ENCODE measurements at places on chromosomes 7 and 10.

DNA sequence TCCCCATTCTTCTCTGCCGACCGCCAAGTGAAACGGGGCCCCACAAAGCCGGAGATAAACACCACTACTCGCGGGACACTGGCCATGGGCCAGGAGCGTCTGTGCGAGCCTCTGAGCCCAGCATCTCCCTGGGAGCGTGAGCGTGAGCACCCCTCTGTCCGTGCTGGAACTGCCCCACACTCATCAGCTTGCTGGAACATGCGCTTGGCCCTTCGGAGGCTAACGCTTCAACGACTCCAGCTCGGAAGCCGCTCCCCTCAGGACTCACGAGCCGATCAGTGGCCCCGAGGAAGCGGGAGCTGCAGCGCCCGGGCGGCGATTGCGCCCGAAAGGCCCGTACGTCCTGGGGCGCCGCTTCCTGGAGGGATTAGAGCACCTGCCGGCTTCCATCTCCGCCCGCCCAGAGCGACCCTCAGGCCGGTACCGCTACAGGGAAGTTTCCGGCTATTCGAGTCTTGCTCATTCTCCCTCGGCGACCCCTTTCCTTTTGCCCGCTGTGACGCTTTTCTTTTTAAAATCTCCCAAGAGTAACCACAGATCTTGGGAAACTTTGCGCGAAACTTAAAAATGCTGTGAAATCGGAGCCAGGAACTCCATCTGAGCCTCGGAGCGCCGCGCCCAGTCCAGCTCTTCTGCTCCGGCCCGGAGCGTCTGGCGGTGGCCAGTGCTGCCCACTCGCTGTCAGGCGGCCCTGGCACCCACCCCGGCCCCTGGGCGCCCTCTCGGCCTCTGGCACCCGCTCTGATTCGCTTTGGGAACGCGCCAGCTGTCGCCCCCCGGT is 1.0 kb downstream of the TLL2 start:
- no peak for DNase-seq

GRCh38 chr7:148630078-148630477 is 39.5 kb downstream of the C7orf33 start:
- DNase-seq = no peak

DNA sequence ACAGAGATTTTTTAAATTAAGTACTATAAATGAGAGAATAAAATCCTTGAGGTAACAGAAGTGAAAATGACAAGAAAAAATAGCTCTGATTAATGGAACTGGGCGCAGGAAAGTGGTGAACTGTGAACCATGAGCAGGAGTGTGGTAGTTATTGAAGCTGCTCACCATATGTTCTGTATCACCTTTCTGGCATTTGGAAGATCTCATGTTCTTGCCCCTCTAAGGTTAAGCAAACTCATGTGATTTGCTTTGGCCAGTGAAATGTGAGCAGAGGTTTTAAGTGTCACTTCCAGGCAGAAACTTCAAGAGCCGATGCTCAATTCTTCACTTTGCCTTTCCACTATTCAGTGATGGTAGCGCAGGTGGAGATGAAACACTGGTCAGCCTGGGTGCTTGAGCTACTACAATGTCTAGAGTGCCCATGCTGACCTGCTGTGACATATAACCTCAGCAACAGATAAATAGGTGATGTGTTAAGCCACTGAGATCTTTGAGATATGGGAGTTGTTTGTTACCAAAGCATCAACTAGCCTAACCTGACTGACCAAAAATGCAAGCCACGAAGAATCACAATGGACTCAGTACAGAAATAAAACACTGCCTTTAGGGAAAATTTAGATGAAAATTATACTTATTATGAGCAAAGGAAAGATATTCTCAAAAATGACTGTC is 18.4 kb downstream of the MTPAP start:
- DNase-seq = no peak

GRCh38 chr10:31669357-31669756 is 259.3 kb downstream of the ARHGAP12 start:
- DNase-seq = no peak

DNA sequence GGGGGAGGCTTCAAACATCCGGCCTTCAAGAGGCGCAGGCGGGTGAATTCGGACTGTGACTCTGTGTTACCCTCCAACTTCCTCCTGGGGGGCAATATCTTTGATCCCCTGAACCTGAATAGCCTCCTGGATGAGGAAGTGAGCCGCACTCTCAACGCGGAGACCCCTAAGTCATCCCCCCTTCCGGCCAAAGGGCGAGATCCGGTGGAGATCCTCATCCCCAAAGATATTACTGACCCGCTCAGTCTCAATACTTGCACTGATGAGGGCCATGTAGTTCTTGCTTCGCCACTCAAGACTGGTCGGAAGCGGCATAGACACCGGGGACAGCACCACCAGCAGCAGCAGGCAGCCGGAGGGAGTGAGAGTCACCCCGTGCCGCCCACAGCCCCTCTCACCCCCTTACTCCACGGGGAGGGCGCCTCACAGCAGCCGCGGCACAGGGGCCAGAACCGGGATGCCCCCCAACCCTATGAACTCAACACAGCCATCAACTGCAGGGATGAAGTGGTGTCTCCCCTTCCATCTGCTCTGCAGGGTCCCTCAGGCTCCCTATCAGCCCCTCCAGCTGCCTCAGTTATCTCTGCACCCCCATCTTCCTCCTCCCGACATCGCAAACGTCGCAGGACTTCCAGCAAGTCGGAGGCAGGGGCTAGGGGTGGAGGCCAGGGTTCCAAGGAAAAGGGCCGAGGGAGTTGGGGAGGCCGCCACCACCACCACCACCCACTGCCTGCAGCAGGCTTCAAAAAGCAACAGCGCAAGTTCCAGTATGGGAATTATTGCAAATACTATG is 1.1 kb downstream of the MEPCE start:
- DNase-seq = no peak

DNA sequence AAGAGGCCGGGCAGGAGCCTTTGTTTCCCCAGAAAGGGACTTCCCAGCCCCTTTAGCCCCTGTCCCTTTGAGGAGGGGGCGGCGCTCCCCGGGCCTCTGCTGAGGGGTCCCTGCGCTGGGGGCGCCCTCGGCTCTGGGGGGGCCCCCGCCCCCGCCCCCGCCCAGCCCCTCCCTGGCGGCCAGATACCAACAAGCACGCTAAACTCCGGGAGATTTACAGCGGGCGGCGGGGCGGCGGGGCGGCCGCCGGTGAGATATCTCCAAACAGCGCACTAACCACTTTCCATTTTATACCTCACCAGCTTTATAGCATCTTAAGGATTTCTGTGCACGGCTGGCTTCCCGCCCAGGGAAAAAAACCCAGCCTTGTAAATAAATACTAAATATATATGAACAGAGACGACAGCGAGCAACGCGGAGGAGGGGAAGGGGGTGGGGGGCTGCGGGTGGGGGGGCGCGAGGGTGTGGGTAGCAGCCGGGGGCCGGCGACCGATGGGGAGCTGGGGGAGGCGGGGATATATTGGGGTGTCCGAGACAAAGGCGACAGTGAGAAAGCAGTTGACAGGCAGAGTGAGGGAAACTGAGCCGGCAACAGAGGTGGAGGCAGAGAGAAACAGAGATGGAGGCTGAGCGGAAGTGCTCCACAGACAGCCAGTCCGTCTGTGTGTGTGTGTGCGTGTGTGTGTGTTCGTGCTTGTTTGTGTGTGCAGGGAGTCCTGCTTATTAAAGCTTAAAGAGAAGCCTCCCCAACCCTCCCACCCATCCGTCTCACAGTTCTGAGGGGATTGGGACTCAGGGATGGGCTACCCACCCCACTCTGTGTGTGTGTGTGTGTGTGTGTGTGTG is 85.8 kb downstream of the HIF1AN start:
- DNase-seq = peak; percentile 39

DNA sequence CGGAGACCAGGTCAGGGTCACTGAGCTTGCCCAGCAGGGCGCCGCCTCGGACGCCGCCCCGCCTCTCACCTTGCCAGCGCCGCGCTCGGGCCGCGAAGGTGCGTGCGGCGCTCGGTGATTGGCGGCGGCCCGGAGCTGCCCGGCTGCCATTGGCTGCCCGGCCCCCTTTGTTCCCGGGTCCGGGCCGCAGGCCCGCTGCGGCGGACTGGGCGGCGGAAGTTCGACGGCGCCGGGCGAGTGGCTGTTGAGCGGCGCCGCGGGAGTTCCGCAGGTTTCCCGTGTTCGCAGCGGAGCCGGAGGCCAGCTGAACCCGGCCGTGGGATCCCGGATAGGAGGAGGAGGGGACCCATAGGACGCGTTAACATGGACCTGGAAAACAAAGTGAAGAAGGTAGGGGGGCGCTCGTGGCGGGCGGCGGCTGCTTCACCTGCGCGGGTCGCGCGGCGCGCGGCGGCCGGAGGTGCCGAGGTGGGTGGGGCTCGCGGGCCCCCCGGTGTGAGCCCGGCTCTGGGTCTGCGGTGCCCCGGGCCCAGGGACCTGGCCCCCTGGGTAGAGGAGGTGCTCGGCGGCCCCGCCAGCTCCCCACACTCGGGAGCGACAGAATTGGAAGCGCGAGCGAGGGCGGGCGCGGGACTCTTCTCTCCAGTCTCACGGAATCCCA is at the start of gene TES:
TSS of gene TES (plus strand) at position 195 of the 661 bp plus-strand sequence. CDS start at position 364, 169 bp downstream.
- peak; percentile 50 for DNase-seq

GRCh38 chr7:148872188-148872587 is 11.9 kb downstream of the EZH2 start:
- DNase-seq = no peak

GRCh38 chr7:22094413-22095342 is 149.0 kb upstream of the CDCA7L start:
- no peak for DNase-seq

GRCh38 chr10:80498833-80499741 is 38.6 kb upstream of the SH2D4B start:
- no peak for DNase-seq

DNA sequence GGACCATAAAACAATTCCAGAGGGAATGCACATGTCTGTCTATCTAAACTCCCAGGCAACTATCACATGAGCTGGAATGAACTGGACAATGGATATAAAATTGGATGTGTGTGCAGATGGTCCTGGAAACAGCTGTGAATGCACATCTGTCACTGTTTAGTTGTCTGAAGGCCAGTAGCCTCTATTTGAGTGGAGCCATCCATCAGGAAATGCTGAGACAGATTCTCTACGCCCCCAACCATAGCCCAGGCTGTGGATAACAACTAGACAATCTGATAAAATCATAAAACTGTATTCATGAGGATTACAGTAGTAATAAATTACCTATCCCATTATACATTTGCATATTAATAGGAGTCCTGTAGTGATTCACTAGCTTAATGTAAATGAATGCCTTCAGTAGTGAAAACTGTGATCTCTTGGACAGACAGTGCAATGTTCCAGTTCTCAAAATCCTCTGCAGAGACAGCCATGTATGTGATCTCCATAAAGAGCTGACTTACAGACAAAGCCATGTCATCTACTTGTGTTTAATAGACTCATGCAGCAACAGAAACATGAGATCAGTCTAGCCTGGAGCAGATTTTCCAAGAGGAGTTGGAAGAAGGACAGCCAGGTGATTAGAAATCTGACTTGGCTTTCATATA is 907.6 kb downstream of the KCNMA1 start:
- DNase-seq = no peak

- DNase-seq = no peak
Observed at GRCh38 chr7:55181762-55182161, 162.9 kb downstream of the EGFR start.

- no peak for DNase-seq
Observed at GRCh38 chr10:77553311-77553710, 84.3 kb downstream of the KCNMA1 start.

DNA sequence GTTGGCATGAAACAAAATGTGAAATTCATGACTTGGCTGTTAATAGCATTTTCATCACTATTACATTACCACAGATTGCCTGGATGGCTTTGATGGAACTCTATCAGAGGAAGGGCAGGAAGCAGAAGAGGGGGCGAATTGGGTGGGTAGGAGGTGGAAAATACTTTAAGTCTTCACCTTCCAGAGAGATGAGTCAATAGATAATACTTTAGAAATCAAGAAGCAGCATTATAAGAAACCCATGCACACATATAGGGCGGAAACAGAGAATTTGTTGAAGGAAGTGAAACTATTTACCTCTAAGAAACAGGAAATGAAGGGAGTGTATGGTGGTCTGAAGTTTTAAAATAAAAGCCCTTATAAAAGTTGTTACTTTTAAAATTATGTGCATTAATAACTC is 152.1 kb upstream of the TARP start:
- no peak for DNase-seq

DNA sequence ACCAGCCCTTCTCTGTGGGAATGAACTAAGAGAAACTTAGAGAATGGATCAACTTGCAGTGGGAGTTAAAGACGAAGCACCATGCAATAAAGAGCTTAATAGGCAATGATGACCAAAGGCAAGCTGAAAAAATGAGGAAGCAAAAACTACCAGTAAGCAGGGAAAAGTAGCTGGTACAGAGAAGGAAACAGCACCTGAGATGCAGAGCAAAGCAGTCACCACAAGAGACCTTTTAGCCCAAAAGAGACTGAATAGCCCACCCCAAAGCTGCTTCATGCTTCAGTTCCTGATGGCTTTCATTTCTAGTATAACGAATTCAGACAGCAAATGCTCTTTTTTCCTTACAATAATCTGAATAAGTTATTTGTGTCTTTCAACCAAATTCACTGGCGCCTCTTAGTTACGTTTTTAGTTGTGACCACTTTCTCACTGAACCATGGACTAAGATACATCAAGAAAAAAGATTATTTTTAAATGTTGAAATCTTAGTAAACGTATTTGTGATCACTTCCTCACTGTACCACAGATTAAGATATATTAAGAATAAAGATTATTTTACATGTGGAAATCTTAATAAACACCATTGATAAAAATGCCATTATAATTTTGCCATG is 76.0 kb downstream of the USP6NL start:
- DNase-seq = no peak

GRCh38 chr10:124229989-124230634 is 136.7 kb upstream of the CHST15 start:
- no peak for DNase-seq

DNA sequence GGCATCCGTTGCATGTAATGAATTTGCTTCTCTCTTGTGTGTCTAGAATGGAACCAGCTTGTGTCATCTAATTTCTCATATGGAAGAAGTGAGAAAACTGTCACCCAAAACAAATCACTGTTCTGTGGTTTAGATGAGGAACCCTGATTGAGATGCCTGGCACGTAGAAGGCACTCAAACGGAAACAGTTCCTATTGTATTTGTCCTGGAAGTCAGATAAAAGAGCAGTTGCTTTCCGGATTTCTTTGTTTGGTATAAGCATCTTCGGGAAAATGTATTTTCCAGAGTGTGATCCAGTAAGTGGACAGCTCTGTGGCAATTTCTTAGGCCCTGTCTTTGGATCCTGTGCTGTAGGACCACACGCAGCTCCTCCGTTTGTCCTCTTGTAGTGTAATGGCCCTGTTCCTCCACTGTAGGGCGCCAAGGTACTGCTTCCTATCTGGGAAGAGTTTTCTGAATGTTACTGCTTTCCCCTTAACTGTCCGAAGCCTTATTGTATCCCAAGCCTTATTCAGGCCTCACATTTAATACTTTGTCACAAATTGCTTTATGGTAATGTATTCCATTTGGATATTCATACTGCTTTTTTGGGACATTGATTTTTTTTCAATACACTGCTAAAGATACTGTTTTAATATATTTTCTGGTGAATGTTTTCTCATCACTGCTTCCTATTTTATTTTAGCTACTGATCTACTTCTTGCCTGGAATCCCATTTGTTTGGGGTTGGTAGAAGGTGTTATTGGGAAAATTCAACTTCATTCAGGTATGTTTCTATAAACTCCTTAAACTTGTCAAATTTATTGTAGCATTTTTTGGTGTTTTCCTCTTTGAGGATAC is 24.8 kb downstream of the INPP5F start:
- DNase-seq = no peak

Measured in activated T-helper 1 cell treated with Interleukin-2 at 50 U/mL for 16 hours (primary cell).